Activated CD4-positive, CD25-positive, alpha-beta regulatory T cell treated with anti-CD3 and anti-CD28 coated beads, Interleukin-2, amount 50 U/mL, for 72 hours (primary cell): ENCODE measurements at places on chromosomes 11 and 22.

- no peak for DNase-seq
Measured at GRCh38 chr11:10208131-10208575, 85.9 kb downstream of the SBF2 start.

GRCh38 chr22:50058061-50058905 is at the start of gene TTLL8:
Gene TTLL8, minus strand, starts transcription at chr22:50058298.
- no peak for DNase-seq

DNA sequence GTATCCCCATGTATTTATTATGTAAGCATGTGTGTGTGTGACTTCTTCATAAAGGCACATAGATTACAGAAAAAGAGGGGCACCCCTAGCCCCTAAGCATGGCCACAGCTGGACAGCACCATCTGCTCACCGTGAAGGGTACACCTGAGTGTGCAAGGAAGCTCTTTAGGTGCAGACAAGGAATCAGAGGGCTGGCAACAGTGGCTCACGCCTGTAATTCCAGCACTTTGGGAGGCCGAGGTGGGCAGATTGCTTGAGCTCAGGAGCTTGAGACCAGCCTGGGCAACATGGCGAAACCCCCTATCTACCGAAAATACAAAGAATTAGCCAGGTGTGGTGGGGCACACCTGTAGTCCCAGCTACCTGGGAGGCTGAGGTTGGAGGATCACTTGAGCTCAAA is 56.3 kb downstream of the DGCR2 start:
- no peak for DNase-seq

DNA sequence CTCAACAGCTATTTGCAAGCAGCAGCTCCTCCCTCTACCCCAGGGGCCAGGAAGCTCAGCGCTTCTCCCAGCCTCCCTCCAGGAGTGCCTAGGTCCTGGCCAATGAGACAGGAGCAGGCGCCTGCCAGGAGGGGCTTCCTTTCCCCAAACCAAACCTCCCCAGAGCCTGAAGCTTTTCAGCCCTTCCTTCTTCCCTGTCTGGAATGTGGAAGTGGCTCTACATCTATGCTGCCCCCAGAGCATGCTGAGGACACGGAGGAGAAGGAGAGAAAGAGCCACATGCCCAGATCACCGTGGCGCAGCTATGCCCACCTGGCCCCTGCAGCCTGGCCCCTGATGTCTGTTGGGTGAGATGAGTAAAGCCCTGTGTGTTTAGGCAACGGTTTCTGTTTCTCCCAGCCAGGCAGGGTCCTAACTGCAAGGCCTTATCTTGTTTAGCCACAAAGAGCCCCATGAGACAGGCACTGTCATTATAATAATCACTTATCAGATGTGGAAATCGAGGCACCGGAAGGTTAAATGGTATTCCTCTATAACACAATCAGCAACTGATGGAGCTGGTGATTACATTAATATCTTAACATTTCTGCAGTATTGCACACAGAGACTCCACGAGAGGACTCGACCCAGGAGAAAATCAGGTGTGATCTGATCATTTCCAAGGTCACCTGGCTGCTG is 315.8 kb downstream of the CTTN start:
- no peak for DNase-seq
